AG04450 (cell line): ENCODE measurements at places on chromosomes 1 and 21.

GRCh38 chr1:235820061-235820460 lies 46.6 kb downstream of the LYST start:
- DNase-seq, result no peak

DNA sequence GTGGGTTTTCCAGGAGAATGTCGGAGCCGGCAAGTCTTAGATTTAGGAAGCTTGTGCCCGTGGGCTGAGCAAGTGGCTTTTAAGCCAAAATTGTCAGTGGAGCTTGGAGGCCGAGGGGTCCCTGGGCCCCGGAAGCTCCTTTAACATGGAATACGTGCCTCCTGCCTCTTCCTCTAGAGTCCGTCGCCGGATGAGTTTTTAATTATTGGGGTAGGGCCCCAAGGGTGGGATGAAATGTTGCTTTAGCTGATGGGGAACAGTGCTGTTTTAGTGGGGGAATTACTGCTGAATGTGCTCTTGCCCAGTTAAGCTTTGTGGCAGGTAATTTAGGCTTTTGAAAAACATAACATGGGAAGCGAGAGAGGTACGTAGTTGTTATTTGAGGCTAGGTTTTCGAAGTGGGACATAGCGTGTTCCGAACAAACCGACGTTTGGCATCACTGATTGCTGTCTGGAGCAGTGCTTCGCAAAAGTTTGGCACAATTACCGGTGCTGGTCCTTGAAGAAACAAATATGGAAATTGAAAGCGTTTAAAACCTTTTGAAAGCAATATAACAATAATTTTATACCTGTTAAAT lies 786 bp downstream of the RPL5 start:
- DNase-seq, result no peak

DNA sequence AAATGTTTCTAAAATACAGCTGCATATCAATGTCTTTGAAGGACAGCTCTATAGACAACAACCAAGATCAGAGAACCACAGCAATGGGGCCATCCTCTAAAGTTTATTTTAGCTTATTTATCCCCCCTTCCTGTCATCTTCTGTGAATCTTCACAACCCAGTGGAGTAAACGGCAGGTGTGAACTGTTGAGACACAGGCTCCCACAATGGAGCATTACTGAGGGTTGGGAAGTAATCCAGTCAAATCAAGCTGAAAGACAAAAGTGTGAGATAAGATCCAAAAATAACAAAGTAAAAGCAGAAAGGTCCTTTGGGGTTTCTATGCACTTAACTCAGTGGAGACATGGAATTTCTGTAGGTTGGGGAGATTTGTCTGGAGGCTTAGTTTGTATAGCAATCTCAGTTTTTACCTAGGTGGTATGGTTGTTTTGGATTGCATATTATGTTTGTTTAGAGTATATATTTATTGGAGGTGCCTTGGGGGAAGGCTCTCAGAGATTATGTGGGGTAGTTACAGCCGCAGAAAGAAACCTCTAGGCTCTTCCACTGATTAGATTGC lies 286.9 kb upstream of the ADGRL2 start:
- no peak for DNase-seq

GRCh38 chr1:92951141-92951582 lies 10.1 kb downstream of the DIPK1A start:
- DNase-seq, result no peak

DNA sequence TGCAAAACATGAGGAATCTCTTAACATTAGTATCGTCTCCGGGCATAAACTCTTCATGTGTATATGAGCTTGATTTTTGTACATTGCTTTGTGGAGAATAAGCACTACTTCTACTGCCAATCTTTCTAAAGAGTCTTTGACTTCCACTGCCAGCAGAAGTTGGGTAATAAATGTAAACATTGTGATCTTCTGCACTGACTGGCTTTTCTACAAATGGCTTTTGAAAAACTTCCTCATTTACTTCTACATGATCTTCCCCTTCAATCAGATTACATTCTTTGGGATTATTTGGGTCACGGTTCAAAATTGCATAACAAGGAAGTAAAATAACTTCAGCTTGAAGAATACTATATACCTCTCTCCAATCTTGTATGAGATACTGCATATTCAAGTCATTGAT lies 30.4 kb upstream of the SLC44A5 start:
- DNase-seq, result no peak

- no peak for DNase-seq
These were observed 128.2 kb downstream of the KCNN3 start for GRCh38 chr1:154741741-154742495.

DNA sequence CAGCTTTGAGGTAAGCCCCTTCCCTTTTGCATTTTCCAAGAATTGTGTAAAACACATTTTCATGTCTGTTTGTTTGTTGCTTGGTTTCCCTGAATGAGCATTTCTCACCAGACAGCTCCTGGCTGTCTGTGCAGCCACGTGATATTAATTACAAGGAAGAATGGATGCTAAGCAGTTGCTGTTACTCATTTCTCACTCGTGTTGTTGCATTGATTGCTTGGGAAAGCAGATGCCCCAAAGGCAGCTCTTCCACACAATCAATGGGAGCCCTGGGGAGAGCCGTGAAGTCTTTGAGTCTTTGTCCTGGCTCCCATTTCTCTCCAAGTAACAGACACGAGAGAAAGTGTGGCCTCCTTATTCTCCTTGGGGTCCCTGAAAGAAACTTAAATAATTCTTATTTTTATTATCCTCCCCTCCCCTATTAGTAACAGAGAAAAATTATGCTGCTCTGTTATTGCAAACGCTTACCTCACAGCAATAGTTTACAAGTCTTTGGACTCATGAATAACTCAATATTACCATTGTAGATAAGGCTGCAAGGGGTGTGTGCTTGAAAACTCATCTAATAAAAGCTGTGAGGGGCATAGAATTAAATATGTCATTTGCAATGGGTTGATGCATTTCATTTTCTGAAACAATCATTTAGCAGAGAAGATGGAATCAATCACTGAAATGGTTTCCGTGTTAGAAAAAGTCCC lies 127.7 kb upstream of the CAMK1G start:
- DNase-seq, result no peak

DNA sequence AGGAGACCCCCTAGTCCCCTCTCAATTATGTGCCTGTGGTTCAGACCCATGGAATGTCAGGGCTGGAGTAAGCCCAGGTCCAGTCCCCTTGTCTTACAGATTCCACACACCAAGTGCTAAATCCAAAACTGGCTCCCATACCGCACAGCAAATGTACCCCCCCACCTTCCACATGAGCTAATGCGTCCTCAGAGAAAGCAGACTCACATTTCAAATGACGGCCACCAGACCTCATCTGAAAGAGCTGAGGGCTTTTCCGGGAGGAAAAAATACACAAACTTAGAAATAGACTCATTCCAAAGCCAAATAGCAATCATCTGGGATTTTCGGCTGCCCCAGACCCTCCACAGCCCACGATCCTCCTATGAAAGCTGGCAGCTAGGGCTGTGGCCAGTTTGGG lies 12.8 kb upstream of the CNTN2 start:
- DNase-seq, result no peak

DNA sequence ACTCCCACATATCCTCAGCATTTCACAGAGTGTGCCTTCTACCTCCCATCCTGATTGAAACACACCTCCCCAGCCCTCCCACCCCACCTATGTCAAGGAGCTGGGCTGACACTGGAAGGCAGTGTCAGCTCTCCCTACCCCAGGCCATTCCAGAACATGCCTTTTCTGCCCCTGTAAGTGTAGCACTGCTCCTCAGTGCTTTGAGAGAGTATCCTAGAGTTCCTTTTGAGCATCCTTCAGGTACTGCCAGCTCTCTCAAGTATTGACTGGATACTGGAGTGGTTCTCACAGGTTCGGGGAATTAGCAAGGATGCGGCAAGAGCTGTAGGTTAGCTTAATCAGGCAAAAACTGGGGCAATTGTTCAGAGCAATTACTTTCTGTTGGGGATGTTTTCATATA lies 21.8 kb downstream of the C1orf116 start:
- no peak for DNase-seq

- no peak for DNase-seq
These were observed 152.6 kb downstream of the PTPRU start for GRCh38 chr1:29388884-29389283.

DNA sequence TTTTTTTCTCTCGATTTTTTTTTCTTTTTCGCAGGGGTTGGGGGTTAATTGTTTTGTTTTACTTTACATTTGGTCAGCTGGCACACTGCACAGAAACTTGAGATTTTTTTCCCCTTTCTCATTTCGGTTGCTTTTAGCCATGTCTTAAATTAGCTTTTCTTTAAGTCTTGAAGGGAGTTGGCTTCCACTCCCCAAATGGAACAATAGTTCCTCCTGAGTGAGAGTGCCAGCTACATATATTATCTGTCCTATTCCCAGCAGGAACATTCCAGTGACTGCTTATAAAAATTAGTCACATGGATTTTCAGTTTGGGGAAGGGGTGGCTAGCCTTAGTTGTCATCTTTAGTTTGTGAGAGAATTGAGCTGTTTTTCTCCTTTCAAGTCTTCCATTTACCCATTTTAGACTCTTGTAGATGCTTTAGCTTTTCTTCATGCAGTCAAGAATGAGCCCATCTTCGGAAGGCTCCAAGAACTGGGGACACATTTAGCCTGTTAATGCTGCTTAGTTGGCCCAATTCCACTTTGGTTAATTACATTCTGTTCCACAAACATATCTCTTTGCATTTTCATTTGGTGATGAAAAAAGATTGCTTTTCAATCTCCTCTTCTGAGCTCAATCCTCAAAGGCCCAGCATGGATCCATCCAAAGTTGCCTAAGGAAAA lies 510.1 kb upstream of the CXADR start:
- DNase-seq, result no peak

DNA sequence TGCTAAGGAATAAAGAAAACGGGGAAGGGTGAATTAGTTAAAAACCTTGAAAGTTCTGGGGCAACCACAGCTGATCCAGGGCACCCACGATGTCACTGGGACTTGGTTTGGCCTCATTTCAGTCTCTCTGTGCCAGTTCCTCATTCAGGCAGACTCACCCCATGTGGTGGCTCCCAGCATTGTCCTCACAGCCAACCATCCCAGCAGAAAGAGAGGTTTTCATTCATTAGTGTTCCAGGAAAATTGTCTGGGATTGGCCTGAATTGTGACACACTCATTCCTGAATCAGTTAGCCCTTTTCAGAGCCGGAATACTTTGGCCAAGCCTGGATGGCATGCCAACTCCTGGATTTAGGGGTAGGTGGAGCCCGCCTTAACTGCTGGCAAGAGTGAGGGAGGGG lies 367.7 kb downstream of the PRDM2 start:
- DNase-seq, result no peak

DNA sequence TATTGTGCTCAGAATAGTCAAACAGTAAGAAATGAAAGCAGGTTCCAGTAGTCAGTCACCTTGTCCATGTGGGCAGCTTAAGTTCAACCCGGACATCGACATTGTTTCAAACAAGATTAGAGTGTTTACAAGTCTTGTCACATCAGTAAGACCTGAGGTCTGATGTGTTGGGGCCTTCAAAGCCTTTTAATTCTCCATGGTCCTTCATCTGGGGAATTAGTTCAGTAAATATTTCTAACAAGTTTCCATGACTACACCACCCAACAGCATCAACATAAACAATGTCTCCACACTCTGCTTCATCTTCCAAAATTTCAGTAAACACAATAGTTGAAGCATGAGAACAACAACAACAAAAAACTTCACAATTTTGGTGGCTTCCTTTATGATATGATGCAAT lies 15.1 kb upstream of the ADORA1 start:
- no peak for DNase-seq

- DNase-seq, result no peak
These were observed 111.0 kb downstream of the DAB1 start for GRCh38 chr1:57312869-57313268.

DNA sequence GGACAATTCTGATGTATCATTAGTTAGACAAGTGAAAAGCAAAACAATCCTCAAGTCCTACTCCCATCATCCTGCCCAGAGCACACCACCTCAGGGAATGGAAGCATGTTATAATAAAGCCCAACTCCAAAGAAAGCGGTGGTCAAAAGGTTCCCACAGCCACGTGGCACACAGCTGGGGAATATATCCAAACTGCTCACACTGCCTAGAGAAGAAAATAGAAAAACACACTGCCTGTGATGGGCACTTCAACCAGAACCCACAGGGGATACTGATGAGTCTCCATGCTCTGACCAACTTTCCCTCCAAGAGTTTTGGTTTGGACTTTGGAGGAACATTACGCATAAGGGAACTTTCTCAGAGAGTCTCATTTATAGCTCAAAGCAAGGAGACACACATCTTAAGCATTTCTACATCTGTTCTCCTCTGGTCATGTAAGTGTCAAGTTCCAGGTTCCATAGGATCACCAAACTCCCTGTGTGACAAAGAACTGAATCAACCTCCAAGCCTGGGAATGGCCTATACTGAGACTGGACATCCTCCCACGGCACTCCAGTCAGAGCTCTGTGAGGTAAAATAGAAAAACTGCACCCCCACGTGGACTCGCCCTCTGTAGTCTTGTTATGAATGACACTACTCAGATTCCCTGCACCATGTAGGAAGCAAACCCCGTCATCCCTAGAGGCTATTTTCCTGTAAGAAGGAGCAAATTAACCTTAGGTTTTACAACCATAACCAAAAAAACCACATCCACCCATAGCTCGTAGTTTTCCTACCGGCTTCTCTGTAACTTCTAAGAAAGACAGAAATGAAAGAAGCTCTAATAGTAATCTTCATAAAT lies 12.2 kb downstream of the DSTYK start:
- no peak for DNase-seq

DNA sequence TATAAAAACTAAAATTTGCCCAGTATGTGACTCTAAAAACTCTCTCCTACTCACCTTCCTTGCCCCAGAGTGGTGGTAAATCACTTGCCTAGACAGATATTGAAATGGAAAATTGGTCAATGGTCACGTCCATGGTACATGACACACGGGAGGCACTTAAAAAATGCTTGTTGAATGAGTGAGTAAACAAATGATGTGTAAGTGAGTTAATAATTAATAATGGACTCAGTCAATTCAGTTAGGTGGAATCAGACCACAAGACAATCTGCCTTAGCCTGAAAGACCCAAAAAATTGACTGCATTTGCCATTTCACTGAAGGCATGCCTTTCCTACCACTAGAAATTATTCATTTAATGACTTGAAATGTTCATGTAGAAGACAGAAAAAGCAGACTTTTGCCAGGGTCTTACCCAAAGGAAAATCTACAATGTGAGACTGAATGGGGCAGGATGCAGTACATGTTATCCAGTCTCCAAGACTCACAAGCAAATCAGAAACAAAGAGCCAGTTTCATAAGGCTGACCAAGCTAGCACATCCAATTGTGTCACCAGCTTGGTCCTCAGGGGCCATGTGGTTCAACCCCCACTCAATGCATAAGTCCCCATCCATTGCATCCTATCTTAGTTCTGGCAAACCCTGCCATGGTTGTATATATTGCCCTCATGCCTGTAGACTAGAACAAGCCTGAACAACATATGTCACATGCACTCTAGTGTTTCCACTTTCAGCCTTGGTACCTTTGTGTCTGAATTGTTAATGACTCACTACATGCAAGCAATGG lies 73.6 kb downstream of the TBX15 start:
- no peak for DNase-seq
